ENCODE measurements at places on chromosomes 16 and 17.

DNA sequence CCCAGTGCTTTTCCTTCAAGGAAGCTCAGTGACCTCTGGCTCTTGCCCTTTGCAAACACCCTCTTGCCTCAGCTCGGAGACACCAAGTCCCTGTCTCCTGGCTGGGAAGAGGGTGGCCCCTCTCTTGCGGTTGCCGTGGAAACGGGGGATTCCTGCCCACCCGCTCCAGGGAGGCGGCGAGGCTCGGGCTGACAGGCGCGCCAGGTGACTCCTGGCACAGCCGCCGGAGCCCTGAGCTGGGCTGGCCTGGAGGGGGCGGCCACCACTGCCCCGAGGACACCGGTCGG, 71.4 kb downstream of the ABR start:
- no peak for DNase-seq

GRCh38 chr17:17877529-17878358, 41.0 kb upstream of the SREBF1 start:
- no peak for DNase-seq

GRCh38 chr16:30112197-30113030, 923 bp downstream of the GDPD3 start:
- peak; percentile 62 for DNase-seq

DNA sequence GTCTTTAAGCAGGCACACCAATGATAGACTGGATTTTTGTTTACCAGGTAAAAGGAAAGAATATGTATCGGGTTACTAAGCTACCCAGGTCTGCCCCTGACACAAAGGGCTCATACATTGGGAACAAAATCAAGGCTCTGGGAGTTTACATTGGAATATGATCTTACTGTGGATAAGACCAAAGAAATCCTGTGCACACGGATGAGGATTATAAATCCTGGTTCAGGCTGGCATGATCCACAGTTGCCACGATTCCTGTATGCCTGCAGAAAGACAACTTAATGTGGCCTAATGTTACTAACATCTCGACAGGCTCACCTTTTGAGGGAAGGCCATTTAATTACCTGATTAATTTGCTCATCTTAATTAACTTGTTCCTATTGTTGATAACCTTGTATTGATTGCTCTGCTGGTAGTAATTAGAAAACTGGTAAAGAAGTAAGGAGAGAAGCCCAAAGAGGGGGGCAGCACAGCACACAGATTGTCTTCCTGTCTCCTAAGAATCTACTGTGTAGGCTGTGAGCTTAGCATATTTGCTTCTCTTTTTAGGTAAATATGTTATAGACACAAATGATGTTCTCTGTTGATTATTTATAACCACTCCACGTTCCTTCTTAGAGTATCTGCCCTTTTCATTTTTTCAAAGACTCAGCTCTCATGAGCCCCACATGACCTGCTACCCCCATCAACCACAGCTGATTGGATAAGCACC, 51.0 kb upstream of the TOX3 start:
- DNase-seq, result peak; percentile 3

DNA sequence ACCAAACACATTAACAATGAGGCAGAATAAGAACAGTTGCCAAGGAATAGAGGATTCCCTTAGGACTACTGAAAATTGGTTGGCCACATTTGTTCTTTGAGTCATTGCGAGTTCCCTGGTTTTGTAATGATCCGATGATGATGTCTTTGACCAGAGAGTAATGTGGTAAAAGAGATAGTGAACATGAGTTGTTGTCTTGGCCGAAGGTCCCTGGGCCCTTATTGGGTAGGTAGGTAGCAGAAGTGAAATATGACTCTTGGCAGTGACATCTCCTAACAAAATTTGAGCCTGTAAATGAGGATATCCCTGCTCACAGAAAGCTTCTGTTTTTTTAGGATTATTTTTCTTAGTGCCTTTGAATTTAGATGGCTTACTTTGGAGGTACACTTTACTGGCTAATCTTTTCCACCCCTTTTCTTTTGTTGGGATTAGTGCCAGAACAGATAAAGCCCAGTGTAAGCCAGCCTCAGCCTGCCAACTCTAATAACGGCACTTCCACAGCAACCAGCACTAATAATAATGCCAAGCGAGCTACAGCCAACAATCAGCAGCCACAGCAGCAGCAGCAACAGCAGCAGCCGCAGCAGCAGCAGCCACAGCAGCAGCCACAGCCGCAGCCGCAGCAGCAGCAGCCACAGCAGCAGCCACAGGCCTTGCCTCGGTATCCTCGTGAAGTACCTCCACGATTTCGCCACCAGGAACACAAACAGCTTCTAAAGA, 47.2 kb downstream of the TNRC6A start:
- DNase-seq, result no peak

GRCh38 chr17:9932491-9932890, 27.4 kb upstream of the RCVRN start:
- DNase-seq, result no peak

GRCh38 chr16:75559564-75560372, 3.7 kb upstream of the TMEM231 start:
- no peak for DNase-seq

DNA sequence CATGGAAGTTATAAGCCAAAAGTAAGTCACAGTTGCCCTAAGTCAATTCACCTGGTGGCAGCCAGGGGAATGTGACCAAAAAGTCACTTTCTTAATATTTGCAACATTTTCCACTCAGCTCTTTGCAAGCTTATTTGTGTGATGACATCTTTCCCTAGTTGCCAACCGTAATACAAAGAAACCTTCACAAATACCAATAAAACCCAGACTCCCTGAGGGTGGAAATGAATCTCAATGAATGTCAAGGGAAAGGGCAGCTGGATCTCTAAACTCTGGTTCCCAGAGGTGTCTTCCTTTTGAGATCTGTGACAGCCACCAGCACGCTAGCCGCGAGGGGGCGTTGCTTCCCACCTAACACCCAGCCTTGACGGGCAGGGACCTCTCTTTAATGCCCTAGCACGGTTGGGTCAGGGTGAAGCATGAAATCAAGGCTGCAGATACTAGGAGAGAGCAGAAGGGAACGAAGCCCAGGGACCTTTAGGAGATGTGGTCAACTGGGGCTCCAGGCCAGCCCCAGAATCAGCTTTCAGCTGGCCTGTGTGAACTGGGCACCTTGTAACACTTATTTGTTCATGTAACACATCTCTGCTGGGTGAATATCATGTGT, 82.2 kb downstream of the CMC2 start:
- DNase-seq, result peak; percentile 77

GRCh38 chr16:87295661-87296531, 21.3 kb downstream of the C16orf95 start:
- DNase-seq, result no peak

- no peak for DNase-seq
Measured at GRCh38 chr16:50305441-50306061, 39.2 kb downstream of the ADCY7 start.

DNA sequence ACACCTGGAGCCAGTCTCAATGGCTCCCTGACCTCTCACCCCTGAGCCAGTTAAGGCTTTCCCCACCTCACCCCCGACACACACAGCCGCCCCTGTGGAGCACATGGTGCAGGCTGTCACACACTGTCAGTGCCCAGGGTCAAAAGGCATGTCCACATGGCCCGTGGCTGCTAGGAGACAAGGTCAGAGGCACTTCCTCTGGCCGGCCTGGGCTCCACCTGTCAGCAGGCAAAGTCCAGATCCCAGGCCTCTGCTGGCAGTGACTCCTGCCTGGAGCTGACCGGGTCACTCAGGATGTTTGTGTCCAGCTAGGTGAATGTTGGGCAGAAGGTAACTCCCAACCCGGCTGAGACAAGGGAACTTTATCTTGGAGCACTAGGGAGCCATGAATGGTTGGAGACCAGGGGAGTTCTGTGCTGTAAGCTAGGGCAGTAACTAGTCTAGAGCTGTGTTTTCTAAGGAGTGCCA, 6.0 kb downstream of the SREBF1 start:
- DNase-seq, result no peak

GRCh38 chr16:31199430-31200041, 3.0 kb downstream of the PYCARD start:
- no peak for DNase-seq

- peak; percentile 28 for DNase-seq
Measured at GRCh38 chr16:426115-426905, 861 bp downstream of the RAB11FIP3 start.

DNA sequence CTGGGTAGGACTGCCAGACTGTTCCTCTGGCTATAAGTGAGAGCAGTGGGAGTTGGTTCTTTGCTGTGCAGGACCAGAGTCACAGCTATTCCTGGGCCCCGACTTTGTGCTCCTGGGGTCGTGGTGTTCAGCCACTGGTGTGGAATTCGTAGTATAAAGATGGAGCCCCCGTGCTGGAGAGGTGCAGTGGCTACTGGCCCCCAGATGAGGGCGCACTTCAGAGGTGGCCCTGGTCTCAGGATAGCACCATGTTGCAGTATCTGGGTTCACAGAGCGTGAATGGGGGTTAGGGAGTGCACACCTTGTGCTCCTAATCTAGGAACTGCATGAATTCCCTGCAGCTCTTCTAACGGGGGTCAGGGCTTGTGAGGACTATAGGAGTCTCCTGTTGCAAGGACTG, 21.1 kb downstream of the TANC2 start:
- DNase-seq, result no peak

DNA sequence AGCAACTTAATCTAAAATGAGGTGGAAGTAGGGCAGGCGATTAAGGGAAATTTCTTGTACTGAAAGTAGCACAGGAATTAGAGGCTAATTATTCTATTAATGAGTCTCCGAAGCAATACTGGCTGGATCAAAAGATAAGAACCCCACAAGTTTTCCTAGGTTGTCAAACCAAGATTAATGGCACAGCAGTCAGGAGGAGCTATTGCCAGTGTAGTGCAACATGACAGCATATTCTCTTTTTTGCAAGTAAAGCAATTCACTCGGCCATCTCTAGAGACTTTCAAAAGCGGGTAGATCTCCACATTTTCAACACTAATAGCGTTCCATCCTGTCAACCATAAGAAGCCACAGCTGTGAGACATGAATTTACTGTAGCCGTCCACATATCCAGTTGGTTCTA, 81.2 kb downstream of the CYB561 start:
- no peak for DNase-seq

GRCh38 chr16:15618392-15618791, 24.6 kb downstream of the MARF1 start:
- DNase-seq, result no peak

DNA sequence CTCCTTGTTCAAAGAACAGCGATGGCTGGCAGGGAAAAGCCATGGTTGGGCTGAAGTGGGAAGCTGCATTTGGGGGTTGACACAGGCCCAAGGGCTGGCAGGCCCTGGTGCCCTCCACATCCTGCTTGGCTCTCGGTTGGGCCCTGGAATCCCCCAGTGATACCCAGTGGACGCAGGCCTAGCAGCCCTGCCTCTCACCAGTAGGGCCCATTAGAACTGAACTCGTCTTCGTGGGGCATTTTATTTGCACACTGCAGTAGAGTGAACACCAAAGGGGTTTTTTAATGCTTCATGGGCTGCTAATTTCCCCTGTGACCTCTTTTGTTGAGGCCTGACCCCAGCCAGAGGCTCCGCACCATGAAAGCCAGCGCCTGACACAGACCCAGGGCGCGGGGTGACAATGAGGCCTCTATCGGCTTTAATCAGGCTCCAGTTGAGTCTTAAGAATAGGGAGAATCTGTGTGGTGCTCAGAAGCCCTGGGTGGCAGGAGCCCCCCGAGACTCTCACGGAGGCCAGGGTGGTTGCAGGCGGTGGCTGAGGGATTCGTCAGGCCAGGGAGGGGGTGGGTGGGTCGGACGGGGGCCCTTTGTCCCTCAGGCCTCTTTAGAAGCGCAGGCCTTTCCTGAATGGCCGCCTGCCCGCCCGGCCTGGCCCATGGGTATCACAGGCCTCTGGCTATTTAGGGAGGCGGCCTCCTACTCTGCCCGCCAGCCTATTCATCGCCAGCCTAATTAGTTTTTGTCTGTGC, 199.3 kb downstream of the NTN1 start:
- no peak for DNase-seq

DNA sequence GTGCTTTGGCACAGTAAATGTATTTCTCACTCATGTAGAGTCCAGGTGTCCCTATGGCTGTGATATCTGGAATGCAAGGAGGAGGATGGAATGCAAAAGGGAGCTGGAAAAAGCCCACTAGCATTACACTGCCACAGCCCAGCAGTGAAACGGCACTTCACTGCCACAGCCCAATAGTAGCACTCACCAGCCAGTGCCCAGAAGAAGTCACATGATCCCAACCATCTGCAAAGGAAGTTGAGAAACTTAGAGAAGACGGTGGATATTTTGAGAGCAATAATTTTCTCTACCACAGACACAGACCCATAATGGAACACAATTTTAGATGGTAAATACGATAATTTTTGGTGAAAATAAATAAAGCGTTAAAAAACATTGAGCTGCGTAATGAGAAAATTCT, 51.8 kb downstream of the C16orf82 start:
- no peak for DNase-seq

DNA sequence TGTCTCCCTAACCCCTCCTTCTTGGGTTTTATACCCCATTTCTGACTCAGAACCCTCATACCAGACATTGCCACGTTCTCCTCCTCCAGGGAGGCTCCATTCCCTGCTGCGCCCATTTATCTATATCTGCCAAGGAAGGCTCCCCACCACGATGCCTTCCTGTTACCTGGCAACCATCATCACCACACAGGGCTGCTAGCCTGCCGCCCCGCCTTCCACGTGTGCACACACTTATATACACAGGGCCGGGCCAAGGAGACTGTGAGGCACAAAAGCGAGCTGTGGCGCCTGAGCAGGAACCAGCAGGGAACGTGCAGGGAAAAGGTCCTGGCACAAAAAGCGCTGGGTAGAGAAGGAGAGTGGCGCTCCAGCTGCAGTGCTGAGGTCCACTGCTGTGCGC, 261.8 kb downstream of the CBLN1 start:
- DNase-seq, result no peak

GRCh38 chr17:39634384-39634871, 2.5 kb upstream of the STARD3 start:
- peak; percentile 47 for DNase-seq

DNA sequence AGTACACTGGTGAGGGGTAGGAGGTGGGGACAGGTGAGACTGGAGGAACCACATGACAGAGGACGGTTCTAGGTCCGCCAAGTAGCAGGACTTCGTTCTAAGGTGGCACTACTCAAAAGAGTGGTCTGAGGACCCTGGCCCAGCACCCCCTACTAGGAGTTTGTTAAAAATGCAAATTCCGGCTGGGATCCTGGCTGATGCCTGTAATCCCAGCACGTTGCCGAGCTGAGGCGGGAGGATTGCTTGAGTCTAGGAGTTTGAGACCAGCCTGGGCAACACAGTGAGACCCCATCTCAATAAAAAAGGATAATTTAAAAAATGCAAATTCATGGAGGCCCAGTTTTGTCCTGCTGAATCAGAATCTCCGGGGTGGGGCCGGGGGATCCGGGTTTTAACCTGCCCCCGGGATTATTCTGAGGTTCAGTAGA, 59.1 kb downstream of the WSB1 start:
- DNase-seq, result no peak

- no peak for DNase-seq
Measured at GRCh38 chr16:1978476-1979120, 2.7 kb downstream of the NOXO1 start.

All from T47D (cell line).